Eye (tissue), 1 donor: ENCODE measurements at places on chromosomes 3 and 15.
A peak's percentile ranks its signal among the peaks of the same experiment; 100 is the strongest.

- DNase-seq = no peak
Observed at GRCh38 chr3:29438580-29438979, 157.7 kb downstream of the RBMS3 start.

GRCh38 chr3:23002836-23003732 lies 200.0 kb upstream of the UBE2E2 start:
- no peak for DNase-seq

DNA sequence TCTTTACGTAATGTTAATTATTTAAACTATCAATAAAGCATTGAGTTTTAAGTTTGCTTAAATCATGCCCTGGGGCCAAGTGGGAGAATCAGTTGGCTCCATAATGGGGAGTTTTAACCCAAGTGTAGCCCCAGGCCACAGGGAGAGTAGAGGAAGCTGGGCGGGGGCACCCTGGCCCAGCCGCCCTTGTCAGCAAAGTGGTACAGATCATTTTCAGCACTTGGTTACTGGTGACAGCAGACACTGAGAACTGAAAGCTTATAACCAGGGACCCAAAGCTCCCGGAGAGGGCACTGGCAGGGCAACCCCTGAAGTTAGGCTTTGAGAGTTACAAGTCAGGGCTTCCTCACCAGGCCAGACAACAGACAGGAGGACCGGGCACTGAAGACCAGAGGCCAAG lies 90.6 kb downstream of the SEMA5B start:
- no peak for DNase-seq

GRCh38 chr15:27339138-27339537 lies 368.2 kb downstream of the GABRG3 start:
- DNase-seq = no peak

DNA sequence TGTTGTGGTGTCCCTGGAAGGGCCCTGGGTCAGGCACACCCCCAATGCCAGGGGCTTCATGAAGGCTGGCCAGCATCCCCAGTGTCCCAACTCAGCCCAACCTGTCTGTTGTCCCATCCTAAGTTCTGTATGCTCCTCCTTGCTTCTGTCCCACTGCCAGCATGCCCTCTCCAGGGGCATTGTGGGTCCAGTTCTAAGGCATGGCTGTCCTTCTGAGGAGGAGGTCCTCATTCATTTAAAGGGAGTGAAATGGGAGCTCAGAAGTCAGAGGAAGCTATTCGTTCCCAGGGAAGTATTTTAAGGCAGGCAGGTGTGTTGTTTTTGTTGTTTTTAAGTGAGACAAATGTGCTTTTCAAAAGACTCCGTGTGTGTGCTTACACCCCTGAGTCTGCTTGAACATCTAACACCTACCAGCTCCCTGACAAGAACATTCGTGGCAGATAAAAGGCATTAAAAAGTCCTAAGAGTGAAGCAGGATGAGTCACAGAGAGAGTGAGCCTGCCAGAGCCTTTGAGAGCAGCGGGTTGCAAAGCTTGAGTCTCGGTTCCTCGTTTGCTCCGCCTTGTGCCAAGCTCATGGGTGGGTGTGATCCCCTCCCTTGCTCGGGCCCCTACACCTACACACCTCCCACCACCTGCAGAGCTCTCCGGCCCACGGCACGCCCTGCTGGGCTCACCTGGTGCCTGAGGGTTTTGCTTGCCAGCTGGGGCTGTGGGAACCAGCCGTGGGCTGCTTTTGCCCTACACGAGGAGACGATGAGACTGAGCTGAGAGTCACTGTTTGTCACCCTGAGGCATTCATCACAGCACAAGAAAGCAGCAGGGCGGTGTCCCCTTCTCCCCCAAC lies 183.4 kb upstream of the TOPAZ1 start:
- DNase-seq = no peak

GRCh38 chr3:126859415-126860246 lies 123.3 kb upstream of the PLXNA1 start:
- DNase-seq = no peak

- no peak for DNase-seq
Observed at GRCh38 chr3:172354931-172355499, 93.2 kb downstream of the GHSR start.

DNA sequence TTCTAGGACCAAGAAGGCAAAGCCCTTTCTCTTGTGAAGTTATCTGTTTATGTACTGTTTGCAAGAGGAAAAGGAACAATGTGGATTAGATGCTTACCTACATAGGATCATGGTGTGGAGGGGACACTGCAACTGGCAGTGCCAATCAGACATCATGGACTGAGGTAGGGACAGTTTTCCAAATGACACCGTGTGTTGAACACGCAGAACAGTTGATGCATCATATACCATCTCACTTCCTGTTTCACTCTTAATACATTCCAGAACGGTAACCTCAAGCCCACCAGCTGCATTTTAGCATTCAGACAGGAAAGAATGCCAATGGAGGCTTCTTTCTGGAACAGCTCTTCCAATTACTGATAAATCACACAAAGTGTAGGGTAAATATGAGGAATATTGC lies 397.7 kb upstream of the LMCD1 start:
- no peak for DNase-seq

- DNase-seq = peak; percentile 18
Observed at GRCh38 chr15:67240235-67241131, 14.0 kb downstream of the AAGAB start.

GRCh38 chr15:45690581-45691260 lies 55.9 kb downstream of the SQOR start:
- no peak for DNase-seq

GRCh38 chr3:64666171-64666588 lies 21.6 kb downstream of the ADAMTS9 start:
- DNase-seq = no peak

DNA sequence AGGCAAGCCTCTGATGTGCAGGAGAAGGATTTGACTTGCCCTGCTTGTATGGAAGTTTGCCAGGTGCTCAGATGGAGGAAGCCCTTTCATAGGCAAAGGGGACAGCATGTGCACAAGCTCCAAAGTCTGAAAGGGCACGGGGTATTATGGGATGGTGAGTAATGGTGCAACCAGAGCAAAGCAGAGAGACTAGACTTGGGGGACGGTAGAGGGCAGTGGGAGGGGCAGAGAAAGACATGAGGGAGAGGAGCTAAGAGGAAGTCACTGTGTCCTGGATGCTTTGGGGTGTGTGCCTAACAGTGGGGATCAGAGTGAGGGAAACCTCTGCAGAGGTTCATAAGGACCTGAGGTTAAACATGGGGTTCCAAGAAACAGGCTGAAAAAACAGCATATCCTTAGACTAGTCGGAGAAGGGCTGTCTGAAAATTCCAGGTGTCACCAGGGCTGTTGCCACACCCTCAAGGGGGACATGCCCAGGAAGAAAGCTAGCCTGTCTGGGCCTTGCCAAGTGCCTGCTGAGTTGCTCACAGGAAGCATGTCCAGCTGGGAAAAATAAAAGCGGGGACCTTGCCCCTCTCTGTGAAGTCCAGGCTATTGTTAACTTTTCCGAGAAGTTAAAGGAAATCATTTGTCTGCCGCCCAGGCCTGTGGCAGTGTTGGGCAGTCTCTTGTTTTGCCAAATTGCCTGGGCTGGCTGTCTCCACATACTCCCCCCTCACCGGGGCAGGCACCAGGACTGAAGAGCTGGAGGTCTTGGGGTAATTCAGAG lies 47.1 kb downstream of the HRH1 start:
- DNase-seq = no peak

GRCh38 chr15:42863572-42864239 lies 56.9 kb downstream of the TTBK2 start:
- no peak for DNase-seq
